ENCODE measurements at places on chromosomes 6 and 20.

DNA sequence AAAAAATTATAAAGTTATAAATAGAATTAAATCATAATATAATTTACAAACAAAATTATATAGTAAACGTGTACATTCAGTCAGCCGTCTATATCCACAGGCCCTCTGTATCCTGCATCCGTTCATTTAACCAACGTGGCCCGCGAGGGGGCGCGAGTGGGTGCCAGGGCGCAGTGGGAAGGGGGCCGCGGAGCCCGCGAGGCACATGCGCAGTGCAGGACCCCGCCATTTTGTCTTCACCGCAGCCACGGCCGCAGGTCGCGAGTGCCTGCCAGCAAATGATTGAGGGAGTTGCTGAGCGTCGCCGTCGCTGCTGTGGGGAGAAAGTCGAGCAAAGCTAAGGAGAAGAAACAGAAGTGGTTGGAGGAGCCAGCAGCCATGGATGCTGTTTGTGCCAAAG lies 53.4 kb upstream of the ECI2 start:
- H3K4me3 ChIP-seq = no peak overlapping the region
- H3K27ac ChIP-seq = no peak overlapping the region
- no peaks in the 10 kb centered on the region for H3K27me3 ChIP-seq

DNA sequence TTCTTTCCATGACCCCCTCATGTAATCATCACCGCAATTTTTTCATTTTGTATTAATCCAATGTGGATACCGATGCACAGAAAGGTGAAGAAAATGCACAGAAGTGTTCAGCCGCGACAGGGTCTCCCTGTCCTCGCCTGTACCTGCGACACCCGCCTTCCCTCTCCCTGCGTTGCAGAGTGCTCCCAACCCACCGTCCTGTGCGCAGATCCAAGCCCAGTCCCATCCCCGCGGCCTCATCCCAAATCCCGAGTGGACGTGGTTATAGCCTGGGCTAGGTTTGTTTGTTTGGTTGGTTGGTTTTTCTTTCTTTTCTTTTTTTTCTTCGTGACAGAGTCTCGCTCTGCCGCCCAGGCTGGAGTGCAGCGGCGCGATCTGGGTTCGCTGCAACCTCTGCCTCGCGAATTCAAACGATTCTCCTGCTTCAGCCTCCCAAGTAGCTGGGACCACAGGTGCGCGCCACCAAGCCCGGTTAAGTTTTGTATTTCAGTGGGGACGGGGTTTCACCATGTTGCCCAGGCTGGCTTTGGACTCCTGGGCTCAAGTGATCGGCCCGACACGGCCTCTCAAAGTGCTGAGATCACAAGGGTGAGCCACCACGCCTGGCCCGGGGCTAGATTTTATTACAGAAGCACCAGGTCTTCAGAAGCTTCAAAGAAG lies 536 bp upstream of the RAET1G start:
- H3K36me3 ChIP-seq = no peaks in the 10 kb centered on the region
- peaks cover 18% of the 10 kb centered on the region for H3K4me1 ChIP-seq
- peaks cover 78% of the 10 kb centered on the region for H3K27me3 ChIP-seq
- H3K4me3 ChIP-seq = peak overlapping the region; percentile 71

DNA sequence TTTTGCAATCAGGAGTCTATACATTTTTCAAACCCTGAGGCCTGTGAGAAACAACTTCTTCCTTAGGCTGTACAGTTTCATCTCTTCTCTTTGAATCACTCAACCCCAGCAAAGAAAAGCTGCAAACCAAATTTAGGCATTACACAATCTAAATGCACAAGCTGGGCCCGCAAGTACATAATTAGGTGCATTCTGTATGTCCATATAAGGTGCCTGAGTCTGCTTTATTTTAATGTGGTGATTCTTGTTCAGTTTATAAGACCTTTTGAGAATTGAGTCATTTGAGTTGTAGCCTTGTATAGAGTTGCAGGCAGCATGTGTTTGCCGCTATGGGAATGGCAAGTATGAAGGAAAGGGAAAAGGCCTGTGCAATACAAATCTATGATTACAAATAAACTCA lies 709.6 kb upstream of the MARCKS start:
- no peaks in the 10 kb centered on the region for H3K4me1 ChIP-seq
- DNase-seq = no peak
- H3K36me3 ChIP-seq = no peaks in the 10 kb centered on the region
- no peak overlapping the region for H3K4me3 ChIP-seq

- no peak overlapping the region for H3K4me3 ChIP-seq
- H3K27me3 ChIP-seq = peaks cover 8% of the 10 kb centered on the region
- no peak for DNase-seq
- H3K27ac ChIP-seq = no peak overlapping the region
- H3K4me1 ChIP-seq = peaks cover 5% of the 10 kb centered on the region
- H3K36me3 ChIP-seq = no peaks in the 10 kb centered on the region
These were observed 637.1 kb downstream of the UTRN start for GRCh38 chr6:144922120-144922722.

DNA sequence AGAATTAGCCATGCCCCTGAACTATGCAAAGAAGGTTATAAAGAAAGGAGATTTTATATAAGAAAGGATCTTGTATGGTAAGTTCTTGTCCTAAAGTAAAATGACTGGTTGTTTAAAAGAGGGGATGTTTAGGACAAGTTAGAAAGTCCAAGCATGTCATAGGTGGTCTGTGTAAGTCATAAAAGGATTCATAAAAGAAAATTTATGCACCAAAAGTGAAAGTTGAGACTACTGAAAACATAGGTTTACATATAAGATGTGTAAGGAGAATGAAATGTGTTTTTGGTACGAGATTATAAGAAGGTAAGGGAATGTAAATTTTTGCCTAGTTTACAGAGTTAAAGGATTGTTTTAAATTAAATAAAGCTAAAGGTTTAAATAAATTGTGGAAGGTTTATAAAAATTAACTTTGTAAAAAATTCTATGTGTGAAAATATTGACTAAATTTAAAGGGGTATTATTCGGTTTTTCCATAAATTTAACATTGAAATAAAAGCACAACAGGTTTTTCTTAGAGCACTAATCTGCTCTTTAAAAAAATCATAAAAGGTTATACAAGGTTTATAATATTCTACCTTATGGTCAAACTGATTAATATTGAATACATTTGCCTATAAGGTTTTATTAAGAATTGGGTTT lies 93.6 kb upstream of the UST start:
- H3K4me3 ChIP-seq = no peak overlapping the region
- no peaks in the 10 kb centered on the region for H3K4me1 ChIP-seq
- no peaks in the 10 kb centered on the region for H3K36me3 ChIP-seq

- H3K27me3 ChIP-seq = no peaks in the 10 kb centered on the region
- no peak for DNase-seq
- no peaks in the 10 kb centered on the region for H3K4me1 ChIP-seq
- peaks cover 75% of the 10 kb centered on the region for H3K36me3 ChIP-seq
These were observed 38.3 kb upstream of the MYLK2 start for GRCh38 chr20:31780839-31781238.

DNA sequence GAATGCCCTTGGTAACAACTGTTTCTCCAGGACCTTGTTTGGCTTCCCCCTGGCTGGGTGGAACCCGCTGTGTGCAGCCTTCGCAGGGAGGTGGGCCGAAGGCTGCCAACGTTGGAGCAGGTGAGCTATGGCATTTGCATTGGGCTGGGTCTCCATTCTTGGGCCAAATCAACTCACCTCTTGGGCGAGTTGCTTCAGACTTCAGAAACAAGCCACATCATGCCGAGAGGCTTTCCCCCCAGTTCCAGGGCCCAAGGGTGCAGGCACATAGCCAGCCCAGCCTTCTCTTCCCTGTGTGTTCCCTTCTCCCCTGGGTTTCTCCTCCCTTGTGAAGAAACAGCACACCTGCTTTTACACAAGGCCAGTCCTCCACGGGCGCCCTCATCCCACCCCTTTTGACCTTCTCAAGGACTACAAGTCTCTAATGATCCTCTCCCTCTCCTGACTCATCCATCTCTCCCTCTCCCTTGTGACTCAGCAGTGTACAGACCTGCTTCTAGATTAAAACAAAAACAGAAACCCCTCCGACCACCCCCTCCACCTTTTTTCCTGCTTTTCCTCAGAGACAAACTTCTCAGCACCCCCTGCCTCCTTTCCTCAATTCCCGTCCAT lies 41.6 kb downstream of the FAM209B start:
- no peak overlapping the region for H3K4me3 ChIP-seq
- H3K27ac ChIP-seq = no peak overlapping the region
- H3K27me3 ChIP-seq = peaks cover 2% of the 10 kb centered on the region
- DNase-seq = no peak

- DNase-seq = no peak
- peaks cover 48% of the 10 kb centered on the region for H3K36me3 ChIP-seq
- H3K27me3 ChIP-seq = no peaks in the 10 kb centered on the region
- peaks cover 43% of the 10 kb centered on the region for H3K4me1 ChIP-seq
- H3K27ac ChIP-seq = no peak overlapping the region
These were observed 2.5 kb downstream of the WTAP start for GRCh38 chr6:159729598-159730331.

DNA sequence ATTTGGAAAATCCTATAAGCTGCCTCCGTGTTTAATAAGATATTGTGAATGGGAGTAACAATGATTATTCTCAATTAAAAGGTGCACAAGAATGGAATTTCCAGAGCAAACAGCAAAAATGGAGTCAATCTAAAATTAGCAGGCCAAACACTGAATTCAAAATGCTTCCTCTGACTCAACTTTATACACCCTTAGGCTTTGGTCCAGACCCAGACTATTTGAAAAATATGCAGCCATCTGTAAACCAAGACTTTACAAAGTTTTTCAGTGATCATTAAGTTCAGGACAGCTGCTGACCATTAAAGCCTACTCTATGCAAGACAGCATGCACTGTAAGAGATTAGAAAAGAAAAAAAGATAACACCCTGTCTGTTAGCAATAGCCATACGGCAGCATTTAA lies 39.4 kb upstream of the CCN6 start:
- peaks cover 55% of the 10 kb centered on the region for H3K4me1 ChIP-seq
- DNase-seq = no peak
- H3K36me3 ChIP-seq = no peaks in the 10 kb centered on the region

DNA sequence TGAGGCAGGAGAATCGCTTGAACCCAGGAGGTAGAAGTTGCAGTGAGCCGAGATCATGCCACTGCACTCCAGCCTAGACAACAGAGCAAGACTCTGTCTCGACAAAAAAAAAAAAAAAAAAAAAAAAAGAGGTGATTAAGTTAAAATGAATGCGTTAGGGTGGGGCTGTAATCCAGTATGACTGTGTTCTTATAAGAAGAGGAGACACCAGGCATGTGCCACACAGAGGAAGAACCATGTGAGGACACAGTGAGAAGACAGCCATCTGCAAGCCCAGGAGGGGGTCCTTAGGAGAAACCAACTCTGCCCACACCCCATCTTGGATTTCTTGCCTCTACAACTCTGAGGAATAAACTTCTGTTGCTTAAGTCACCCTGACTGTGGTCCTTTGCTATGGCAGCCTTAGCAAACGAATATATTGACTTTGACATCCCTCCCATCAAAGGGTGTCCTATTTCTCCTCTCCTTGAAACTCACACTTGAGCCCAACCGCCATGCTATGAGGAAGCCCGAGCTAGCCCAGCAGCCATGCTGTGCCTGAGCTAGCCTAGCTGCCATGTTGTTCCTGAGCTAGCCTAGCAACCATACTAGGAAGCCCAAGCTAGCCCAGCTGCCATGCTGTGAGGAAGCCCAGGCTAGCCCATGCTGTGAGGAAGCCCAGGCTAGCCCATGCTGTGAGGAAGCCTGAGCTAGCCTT lies 15.8 kb upstream of the PPP1R16B start:
- no peak overlapping the region for H3K4me3 ChIP-seq
- H3K27me3 ChIP-seq = no peaks in the 10 kb centered on the region
- H3K36me3 ChIP-seq = no peaks in the 10 kb centered on the region
- no peak overlapping the region for H3K27ac ChIP-seq

GRCh38 chr6:135261872-135262725 lies 81.0 kb downstream of the MYB start:
- H3K27ac ChIP-seq = no peak overlapping the region
- H3K27me3 ChIP-seq = no peaks in the 10 kb centered on the region
- H3K36me3 ChIP-seq = no peaks in the 10 kb centered on the region
- H3K4me1 ChIP-seq = peaks cover 14% of the 10 kb centered on the region
- no peak overlapping the region for H3K4me3 ChIP-seq
- DNase-seq = no peak

DNA sequence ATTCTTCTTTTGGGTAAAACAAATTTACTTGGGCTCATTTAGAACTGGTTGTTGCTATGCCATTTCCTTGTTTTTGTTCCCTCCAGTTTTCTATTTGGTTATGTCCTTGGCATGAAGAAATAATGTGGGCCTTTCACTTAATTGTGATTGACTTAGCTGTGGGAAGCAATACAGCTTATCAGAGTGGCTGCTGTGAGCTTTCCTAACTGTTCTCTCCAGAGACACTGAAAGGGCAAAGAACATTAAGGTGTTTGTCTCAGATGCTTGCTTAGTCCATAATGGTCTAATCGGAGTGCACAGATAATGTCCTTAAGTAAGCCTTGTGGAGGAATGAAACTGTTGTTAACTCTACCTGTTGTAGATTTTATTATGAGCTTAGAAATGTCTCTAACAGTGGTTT lies 56.6 kb downstream of the SH3BGRL2 start:
- no peak overlapping the region for H3K27ac ChIP-seq
- DNase-seq = no peak
- H3K27me3 ChIP-seq = peaks cover 2% of the 10 kb centered on the region
